ENCODE measurements at places on chromosomes 4 and X. TPM values are rescaled to one million over a fixed set of nuclear protein-coding genes. Genes with fewer than 3 reads are reported as not detected.

DNA sequence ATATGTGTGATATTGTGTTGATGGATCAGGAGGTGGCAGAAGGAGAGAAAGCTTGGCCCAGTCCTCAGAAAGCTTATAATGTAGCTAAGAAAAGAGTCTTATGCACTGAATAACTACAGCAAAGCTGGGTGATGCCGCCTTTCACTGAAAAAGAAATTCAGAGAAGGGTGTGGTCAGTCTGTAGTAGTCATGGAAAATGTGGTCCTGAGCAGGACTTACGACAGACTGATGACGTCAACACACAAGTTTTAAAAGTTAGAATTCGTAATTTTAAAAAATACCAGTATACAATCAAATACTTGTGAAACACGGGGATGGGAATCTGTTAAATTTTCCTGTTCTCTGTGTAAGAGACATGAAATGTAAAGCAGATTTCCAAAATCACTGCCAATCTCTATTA, 87.0 kb upstream of the RAPGEF2 start:
- no peak overlapping the region for H3K27ac ChIP-seq
- DNase-seq: no peak
- peaks cover 3% of the 10 kb centered on the region for H3K4me1 ChIP-seq
- no peaks in the 10 kb centered on the region for H3K27me3 ChIP-seq

DNA sequence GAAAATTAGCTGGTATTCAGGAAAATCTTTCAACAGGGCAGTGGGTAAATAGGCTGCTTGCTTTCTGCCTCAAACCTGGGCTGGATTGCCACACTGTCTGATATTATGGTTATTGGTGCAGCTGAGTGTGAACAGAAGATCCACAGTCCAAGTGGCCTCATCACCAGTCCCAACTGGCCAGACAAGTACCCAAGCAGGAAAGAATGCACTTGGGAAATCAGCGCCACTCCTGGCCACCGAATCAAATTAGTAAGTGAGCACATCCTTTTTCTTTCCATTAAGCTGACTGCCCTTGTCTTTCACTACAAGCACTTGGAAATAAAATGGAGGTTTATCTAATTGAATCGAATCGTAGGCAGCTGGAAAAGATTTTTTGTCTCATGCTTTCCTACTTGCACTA, 204.7 kb downstream of the TLL1 start:
- H3K27ac ChIP-seq: no peak overlapping the region
- no peak for DNase-seq
- no peaks in the 10 kb centered on the region for H3K4me1 ChIP-seq
- no peaks in the 10 kb centered on the region for H3K27me3 ChIP-seq

- H3K4me1 ChIP-seq: no peaks in the 10 kb centered on the region
- no peaks in the 10 kb centered on the region for H3K27me3 ChIP-seq
- no peak for DNase-seq
- H3K36me3 ChIP-seq: no peaks in the 10 kb centered on the region
- no peak overlapping the region for H3K27ac ChIP-seq
Measured at GRCh38 chrX:132409780-132410556, 78.9 kb downstream of the MBNL3 start.

- no peak overlapping the region for H3K27ac ChIP-seq
- no peak overlapping the region for H3K4me3 ChIP-seq
Measured at GRCh38 chr4:104941661-104942062, 205.0 kb upstream of the TET2 start.

DNA sequence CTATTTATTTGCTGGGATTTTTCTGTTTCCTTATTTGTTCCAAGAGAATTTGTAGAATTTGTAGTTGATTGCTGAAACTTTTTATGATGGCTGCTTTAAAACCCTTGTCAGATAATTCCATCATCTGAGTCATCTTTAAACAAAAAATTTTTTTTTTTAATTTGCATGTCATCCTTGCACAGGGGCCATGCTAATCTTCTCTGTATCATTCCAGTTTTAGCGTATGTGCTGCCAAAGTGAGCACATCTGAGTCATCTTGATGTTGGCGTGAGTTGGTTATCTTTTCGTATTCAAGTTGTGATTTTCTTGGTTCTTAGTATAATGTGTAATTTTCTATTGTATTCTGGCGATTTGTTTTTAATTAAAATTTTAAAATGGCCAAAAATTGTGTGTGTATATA, 18.7 kb upstream of the ZNF157 start:
- DNase-seq: no peak
- H3K36me3 ChIP-seq: no peaks in the 10 kb centered on the region
- H3K27ac ChIP-seq: no peak overlapping the region
- H3K4me3 ChIP-seq: no peak overlapping the region
- no peaks in the 10 kb centered on the region for H3K4me1 ChIP-seq
- H3K27me3 ChIP-seq: no peaks in the 10 kb centered on the region

CT47A7 gene
- polyA plus RNA-seq: not detected

NOP14 gene
- 12.5 TPM for polyA plus RNA-seq

DNA sequence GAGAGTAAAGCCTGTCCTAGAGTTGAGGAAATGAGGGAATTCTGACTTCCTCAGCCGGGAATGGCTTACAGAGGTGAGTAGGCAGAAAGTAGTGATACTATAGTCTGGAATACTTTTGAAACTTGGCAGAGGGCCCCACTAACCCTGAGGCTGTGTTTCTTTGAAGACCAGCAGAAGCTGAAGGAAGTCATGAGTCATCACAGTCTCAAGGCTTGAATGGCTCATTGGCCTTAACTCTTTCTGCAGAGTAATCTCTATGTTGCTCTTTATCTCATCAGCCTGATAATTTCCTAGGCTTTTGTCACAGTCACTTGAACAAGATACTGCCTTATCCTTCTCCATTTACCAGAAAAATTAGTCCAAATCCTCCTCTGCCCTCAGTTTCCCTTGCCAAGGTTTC, 80.8 kb downstream of the ANKRD50 start:
- H3K27me3 ChIP-seq: no peaks in the 10 kb centered on the region
- peaks cover 8% of the 10 kb centered on the region for H3K4me1 ChIP-seq
- no peaks in the 10 kb centered on the region for H3K36me3 ChIP-seq
- no peak overlapping the region for H3K4me3 ChIP-seq

- H3K4me3 ChIP-seq: no peak overlapping the region
- no peak for DNase-seq
- no peak overlapping the region for H3K27ac ChIP-seq
- peaks cover 50% of the 10 kb centered on the region for H3K36me3 ChIP-seq
- H3K27me3 ChIP-seq: no peaks in the 10 kb centered on the region
Measured at GRCh38 chr4:82461710-82462109, 31.3 kb downstream of the ENOPH1 start.

SMARCA5 gene
- 10.6 TPM for polyA plus RNA-seq

DNA sequence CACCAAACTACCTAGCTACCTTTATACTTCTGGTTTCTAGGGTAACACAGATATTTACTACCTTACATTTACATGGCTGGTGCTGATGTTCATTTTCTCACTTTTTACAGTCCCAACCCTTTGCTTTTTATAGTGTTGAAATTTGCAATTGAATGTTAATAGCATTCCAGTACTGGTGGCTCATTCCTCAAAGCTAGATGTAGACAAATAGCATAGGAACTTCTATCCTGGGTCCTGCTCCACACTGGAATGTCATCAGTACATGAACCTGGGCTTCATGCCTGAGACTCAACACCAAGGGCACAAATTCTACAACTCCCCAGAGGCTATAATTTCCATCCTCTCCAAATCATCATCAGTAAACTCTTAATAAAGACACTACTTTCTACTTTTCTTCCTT, 10.3 kb upstream of the TRMT2B start:
- no peaks in the 10 kb centered on the region for H3K4me1 ChIP-seq
- H3K27me3 ChIP-seq: no peaks in the 10 kb centered on the region
- DNase-seq: no peak
- no peak overlapping the region for H3K27ac ChIP-seq
- no peaks in the 10 kb centered on the region for H3K36me3 ChIP-seq

XG gene
- polyA plus RNA-seq: 0.29 TPM

H2AZ1 gene
- polyA plus RNA-seq: 211 TPM

DNA sequence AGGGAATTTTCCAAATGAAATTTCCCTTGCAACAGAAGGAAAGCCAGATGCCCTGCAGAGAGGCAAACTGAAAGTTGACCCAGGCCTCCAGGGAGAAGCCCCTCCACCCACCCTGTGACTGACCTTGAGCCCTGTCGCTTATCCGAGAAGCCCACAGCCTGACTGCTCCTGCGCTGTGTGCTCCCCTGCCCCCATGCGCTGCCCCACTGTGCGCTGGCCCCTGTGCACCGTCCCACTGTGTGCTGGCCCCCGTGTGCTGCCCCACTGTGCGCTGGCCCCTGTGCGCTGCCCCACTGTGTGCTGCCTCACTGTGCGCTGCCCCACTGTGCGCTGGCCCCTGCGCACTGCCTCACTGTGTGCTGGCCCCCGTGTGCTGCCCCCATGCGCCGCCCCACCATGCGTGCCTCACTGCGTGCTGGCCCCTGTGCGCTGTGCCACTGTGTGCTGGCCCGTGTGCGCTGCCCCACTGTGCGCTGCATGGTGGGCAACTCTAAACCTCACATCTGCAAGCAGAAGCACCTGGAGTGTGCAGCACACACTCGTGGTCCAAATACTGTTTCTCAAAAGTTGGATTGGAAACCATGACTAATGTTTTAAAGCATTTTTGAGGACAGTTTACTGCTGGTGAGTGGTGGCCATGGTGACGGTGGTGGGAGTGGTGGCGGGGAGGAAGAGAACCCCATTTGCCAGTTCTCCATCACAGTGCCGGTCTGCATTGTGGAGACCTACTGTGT, 8.3 kb upstream of the GRPEL1 start:
- H3K36me3 ChIP-seq: no peaks in the 10 kb centered on the region
- peaks cover 3% of the 10 kb centered on the region for H3K4me1 ChIP-seq
- no peak for DNase-seq
- no peak overlapping the region for H3K27ac ChIP-seq

DNA sequence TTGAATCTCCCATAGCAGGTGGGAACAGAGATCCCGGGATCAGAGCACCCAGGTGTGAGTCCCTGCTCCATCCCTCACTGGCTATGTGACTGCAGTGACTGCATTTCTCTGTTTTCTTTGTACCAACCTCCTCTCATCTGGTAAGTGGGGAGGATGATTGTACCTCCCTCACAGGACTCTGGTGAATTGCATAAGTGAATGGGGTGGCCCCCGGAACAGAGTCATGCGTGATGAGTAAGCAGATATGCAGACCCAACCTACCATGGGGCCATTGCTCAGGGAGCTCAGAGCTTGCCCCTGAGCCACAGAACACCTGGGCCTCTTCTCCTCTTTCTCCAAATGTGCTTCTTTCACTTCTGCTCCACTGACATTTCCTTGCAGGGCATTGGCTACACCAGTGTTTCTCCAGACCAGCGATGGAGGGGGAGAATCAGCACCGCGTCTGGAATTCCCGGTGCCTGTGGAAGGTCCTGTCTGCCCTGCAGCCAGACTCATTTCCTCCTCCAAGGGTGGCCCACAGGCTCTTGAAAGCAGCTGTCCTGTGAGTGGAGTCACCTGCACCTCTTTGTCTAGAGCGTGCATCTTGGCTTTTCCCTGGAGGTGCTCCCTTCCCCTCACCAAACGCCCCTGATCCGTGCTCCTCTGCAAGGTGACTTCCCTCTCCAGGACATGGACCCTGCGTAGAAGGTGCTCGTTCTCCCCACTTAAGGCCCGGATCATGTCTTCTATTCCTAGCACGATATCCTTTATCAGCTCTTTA, 30.0 kb downstream of the C4orf50 start:
- H3K36me3 ChIP-seq: no peaks in the 10 kb centered on the region
- no peaks in the 10 kb centered on the region for H3K4me1 ChIP-seq
- no peak for DNase-seq
- H3K27me3 ChIP-seq: peaks cover 49% of the 10 kb centered on the region

DNA sequence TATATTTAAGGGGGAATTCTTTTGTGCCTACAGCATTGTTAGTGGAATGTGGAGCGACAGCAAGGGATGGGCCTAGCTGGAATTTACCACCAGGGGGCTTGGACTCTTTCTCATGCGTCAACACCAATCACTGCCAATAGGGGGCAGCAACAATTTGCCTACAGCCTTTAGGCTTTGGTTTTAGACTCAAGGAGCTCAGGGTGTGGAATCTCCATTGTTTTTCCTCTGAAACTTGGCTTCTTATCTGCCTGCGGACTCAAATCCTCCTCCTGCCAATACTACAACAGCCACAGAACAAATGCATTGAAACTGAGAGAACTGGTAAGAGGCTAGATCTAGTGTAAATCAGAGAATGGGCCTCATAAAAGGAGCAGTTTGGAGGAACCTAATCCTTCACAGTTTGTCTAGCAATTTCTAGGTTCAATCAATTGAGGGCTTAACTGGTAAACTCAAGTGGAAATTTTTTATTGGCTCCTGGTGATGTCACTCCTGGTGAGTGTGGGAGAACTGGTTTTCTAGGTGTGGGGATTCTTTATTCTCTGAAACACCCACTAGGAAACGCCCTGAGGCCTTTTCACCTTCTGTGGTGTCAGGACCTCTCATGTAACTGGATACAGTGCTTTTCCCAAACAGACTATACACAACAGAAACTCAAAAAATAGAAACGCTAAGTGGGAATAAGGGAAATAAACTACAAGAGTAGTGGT, 27.9 kb upstream of the TMSB4X start:
- H3K4me1 ChIP-seq: peaks cover 26% of the 10 kb centered on the region
- no peak for DNase-seq
- peak overlapping the region; percentile 54 for H3K27ac ChIP-seq

GRCh38 chrX:129462707-129463106, 60.6 kb downstream of the SMARCA1 start:
- H3K36me3 ChIP-seq: no peaks in the 10 kb centered on the region
- no peaks in the 10 kb centered on the region for H3K27me3 ChIP-seq
- H3K27ac ChIP-seq: no peak overlapping the region
- H3K4me1 ChIP-seq: no peaks in the 10 kb centered on the region
- DNase-seq: no peak

DNA sequence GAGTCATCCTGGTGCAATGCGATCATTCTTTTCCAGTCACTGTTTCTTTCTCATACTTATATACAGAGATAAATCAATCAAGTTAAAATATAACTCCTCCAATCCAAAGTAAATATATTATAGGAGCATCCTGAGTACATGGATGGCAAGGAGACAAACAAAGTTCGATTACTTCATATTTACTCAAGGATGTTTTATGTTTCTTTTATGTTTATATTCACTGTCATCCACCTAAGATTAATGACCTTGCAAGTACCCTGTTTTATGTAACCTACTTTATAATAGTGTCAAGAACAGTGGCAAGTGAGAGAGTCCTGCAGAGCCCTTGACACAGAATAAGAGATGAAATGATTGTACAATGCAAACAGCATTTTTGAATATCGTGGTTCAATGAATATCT, at the start of gene UGT2B11:
TSS of gene UGT2B11 (minus strand) at position 33 of the 400 bp plus-strand sequence. CDS start at position 7, 26 bp downstream.
- no peak within 1 kb of the TSS for H3K4me3 ChIP-seq
- no peaks in the 10 kb centered on the region for H3K4me1 ChIP-seq
- H3K27ac ChIP-seq: no peak within 1 kb of the TSS
- H3K36me3 ChIP-seq: no peaks in the 10 kb centered on the region

TRIM60 gene
- not detected for polyA plus RNA-seq

GRCh38 chr4:159677521-159677920, 574.6 kb downstream of the RAPGEF2 start:
- no peaks in the 10 kb centered on the region for H3K4me1 ChIP-seq
- H3K27ac ChIP-seq: no peak overlapping the region
- H3K4me3 ChIP-seq: no peak overlapping the region
- no peaks in the 10 kb centered on the region for H3K27me3 ChIP-seq

TMEM33 gene
- polyA plus RNA-seq: 8.7 TPM

STPG2 gene
- 0.15 TPM for polyA plus RNA-seq

GRCh38 chr4:99447513-99447912, 12.4 kb upstream of the ADH7 start:
- no peaks in the 10 kb centered on the region for H3K27me3 ChIP-seq
- no peaks in the 10 kb centered on the region for H3K36me3 ChIP-seq
- no peak for DNase-seq
- H3K4me1 ChIP-seq: no peaks in the 10 kb centered on the region
- H3K27ac ChIP-seq: no peak overlapping the region

- H3K4me3 ChIP-seq: no peak overlapping the region
- no peaks in the 10 kb centered on the region for H3K4me1 ChIP-seq
- no peak for DNase-seq
- peaks cover 100% of the 10 kb centered on the region for H3K36me3 ChIP-seq
Measured at GRCh38 chr4:158710814-158711213, 12.4 kb downstream of the PPID start.

PRSS12 gene
- polyA plus RNA-seq: not detected

Measured in heart right ventricle (tissue), 16 donors.